Mesenteric fat pad (tissue), 1 donor: ENCODE measurements at places on chromosomes 2 and 18. TPM values are rescaled to one million over a fixed set of nuclear protein-coding genes. Genes with fewer than 3 reads are reported as not detected.

The IGFBP5 gene
- 497 TPM for total RNA-seq

- DNase-seq, result no peak
Observed at GRCh38 chr2:221758076-221758475, 186.0 kb upstream of the EPHA4 start.

The DNAH6 gene
- 0.77 TPM for total RNA-seq

DNA sequence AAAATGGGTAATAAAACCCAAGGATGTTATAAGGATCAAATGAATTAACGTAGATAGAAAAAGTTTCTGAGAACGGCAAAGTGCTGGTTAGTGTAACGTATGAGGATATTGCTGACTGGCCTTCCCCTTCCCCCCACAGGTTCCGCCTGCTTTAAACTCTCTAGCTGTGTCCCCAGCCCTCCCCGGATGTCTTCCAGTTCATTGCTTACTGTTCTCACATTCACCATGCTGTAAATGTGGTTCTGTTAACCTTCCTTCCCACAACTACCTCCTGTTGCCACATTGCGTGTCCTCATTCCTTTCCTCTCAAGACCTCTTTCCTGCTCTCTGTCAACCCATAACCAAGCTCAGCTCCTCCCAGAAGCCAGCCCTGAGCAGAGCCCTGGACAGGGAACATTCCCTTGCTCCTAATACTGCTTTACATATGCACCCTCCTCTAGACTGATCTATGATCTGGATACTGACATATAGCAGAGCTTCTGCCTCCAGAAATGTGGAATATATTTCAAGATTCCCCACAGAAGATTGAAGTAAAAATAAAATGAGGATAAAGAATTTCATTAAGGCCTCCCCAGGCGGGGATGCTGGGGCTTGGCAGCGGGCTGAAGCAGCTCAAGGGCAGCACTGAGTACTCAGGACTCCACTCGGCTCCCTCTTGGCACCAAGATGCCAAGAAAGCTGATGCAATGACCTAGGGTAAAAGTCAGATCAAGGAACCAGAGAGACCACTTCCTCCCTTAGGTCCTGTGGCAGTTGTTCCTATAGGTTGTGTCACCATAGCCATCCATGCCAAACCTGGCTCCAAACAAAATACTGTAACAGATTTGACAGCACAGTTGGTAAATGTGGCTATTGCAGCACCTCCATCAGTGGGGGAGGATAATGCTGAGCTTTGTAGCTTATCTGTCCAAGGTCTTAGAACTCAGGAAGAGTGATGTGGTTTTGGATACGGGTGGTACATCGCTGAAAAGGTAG lies 136.4 kb upstream of the PIK3C3 start:
- no peak for DNase-seq

The ALK gene
- 1.0 TPM for total RNA-seq

DNA sequence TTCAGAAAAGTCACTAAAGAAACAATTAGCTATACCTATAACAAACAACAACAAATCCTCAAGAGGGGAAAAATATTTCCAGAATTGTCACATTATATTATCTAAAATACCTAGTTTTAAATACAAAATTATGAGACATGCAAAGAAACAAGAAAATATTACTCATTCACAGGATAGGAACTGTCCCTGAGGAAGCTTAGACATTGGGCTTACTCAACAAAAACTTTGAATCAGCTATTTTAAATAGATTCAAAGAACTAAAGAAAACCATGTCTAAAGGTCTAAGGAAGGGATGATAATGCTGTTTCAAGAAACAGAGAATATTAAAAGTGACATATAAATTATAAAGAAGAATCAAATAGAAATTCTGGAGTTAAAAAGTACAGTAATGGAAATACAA lies 131.9 kb upstream of the ZNF516 start:
- DNase-seq, result no peak

GRCh38 chr2:122528061-122528460 lies 772.6 kb downstream of the TSN start:
- no peak for DNase-seq

The MREG gene
- 5.7 TPM for total RNA-seq

GRCh38 chr2:205531072-205531471 lies 151.2 kb upstream of the NRP2 start:
- no peak for DNase-seq

DNA sequence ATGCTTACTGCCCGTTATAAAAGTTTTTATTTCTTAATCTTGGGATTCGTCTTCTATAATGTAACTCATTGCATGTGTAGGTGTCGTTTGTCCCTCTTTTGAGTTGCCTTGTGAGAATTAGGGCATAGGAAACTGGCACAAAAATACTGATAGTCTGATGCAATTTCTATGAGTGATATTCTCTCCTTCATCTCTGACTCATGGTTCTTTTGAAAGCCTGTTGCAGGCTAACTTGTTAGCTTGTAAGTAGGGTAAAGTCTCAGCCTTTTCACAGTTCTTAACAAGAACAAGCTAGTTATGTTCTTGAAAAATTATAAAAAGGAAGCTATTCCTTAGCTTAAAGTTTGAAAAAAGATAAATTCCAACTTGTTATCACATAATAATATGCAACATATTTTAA lies 1085.4 kb upstream of the NRXN1 start:
- no peak for DNase-seq

The ASIC4 gene
- total RNA-seq, result not detected

The DCDC2C gene
- not detected for total RNA-seq

DNA sequence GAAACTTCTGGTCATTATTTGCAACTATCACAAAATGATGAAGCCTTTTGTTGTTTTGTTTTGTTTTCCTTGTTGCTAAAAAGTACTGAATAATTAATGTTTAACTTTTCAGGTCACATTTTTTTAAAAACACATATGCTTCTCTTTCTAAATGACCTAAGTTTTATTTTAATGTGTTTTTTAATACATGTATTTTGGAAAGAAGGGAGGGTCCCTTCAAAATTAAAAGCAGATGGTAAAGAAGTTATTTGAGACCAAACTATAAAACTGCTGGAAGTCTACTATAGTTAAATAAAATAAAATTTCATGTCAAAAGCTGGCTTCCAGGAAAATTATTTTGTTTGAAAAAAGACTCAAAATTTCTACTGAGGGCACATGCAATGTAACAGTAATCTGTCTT lies 39.5 kb upstream of the ASNSD1 start:
- no peak for DNase-seq

The AQP12A gene
- total RNA-seq, result not detected

DNA sequence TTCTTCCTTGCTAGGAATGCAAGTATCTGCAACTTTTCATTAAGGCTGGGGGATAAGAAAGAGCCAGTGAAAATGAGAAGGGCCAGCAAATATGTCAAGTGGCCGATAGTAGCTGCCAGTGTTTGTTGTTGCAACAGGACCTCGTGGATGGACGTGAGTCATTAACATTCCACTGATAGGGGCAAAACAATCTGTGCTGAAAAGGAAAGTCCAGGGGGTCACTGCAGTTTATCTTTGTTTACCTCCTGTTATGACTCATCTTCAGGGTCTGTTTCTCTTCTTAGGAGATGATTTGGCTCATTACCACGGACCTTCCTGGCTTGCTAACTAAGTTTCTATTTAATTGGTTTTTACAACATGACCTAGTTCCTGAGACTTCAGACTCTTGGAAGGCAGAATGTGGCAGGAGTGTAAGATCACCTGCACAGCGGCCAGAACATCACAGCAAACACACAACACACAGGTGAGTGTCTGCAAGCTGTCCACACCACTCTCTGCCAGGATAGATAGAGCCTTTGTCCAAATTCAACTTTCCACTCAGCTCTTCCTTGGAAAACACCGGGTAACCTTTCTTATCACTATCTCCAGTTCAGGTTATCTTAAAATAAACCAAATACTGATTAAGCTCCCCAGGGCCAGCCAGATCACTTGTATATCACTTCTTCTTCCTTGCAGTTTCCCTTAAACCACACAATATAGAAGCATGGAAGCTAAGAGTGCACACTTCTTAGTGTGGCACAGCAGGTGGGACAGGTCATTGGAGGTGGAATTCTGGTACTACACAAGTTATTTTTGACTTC lies 157.5 kb upstream of the LMAN1 start:
- DNase-seq, result no peak

The CYS1 gene
- 0.80 TPM for total RNA-seq

DNA sequence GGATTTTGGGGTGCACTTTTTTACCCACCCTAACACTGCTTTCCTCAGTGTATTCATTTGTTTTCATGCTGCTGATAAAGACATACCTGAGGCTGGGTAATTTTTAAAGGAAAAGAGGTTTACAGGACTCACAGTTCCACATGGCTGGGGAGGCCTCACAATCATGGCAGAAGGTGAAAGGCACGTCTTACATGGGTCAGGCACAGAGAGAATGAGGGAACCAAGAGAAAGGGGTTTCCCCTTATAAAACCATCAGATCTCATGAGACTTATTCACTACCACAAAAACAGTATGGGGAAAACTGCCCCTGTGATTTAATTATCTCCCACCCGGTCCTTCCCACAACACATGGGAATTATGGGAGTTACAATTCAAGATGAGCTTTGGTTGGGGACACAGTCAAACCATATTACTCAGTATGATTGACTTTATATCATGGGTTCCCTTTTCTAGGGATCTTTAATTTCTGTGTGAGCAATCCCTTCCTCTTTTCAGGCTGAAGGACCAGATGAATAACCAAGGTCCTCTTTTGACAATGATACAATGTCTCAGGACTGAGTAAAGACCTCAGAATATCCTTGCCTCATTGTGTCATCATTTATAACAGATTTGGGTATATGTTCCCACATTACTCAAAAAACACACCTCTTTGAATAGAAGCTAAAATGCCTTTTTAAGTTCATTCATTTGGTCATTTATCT lies 100.1 kb upstream of the TRIB2 start:
- no peak for DNase-seq
